Spinal cord (tissue), 10 donors: ENCODE measurements at places on chromosomes 11 and 22. TPM values are rescaled to one million over a fixed set of nuclear protein-coding genes. Genes with fewer than 3 reads are reported as not detected.

- H3K4me3 ChIP-seq: no peak overlapping the region
- DNase-seq: no peak
- no peaks in the 10 kb centered on the region for H3K27me3 ChIP-seq
- H3K4me1 ChIP-seq: no peaks in the 10 kb centered on the region
- no peaks in the 10 kb centered on the region for H3K36me3 ChIP-seq
- H3K27ac ChIP-seq: no peak overlapping the region
Measured at GRCh38 chr11:42779555-42779954, 532.2 kb upstream of the API5 start.

- DNase-seq: peak; percentile 25
- no peak overlapping the region for H3K27ac ChIP-seq
- no peaks in the 10 kb centered on the region for H3K36me3 ChIP-seq
- no peak overlapping the region for H3K4me3 ChIP-seq
- H3K4me1 ChIP-seq: peaks cover 11% of the 10 kb centered on the region
- peaks cover 9% of the 10 kb centered on the region for H3K27me3 ChIP-seq
Measured at GRCh38 chr22:45648301-45649117, 23.1 kb upstream of the ATXN10 start.

GRCh38 chr11:73168925-73169579 is 26.9 kb upstream of the FCHSD2 start:
- peaks cover 4% of the 10 kb centered on the region for H3K4me1 ChIP-seq
- H3K27me3 ChIP-seq: no peaks in the 10 kb centered on the region
- H3K36me3 ChIP-seq: no peaks in the 10 kb centered on the region
- no peak overlapping the region for H3K4me3 ChIP-seq
- H3K27ac ChIP-seq: no peak overlapping the region
- no peak for DNase-seq

DNA sequence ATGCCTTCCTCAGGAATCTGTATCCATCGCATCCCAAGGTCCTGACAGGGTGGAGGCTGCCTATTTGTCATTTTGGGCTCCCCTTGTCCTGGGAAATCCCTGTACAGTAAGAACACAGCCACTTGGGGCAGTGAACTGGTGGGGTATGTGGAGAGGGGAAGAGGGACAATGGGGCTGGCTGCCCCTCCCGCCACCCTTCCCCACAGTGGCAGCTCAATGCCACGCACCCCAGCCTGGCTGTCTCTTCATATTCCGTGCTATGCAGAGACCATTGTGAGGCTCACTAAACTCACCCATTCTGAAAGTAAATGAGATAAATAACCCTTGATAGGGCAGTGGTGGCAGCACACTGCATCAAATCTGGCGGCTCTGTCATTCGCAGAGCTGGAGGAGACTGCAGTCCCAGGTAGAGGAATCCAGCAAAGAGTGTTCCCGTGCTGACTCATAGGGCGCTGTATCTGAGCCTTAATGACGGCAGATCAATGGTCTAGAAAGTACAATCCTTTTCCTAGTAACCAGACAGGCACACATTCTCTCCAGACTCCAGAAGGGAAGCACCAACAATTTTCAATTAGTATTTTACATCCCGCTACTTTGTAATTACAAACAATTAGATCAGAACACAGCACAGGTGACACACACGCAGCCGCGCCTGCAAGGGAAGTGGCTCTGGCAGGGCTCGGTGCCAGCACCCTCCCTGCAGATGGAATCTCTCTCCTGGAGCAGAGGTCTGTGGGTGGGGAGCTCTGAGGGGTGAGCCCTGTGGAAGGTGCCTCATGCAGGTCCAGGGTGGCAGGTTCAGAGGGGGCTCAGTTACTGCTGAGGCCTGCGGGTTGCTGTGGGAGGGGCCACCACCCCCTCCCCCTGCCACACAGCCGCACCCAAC is 167.9 kb upstream of the B3GAT1 start:
- H3K27ac ChIP-seq: no peak overlapping the region
- no peaks in the 10 kb centered on the region for H3K27me3 ChIP-seq
- no peak for DNase-seq
- H3K4me3 ChIP-seq: no peak overlapping the region
- H3K4me1 ChIP-seq: peaks cover 52% of the 10 kb centered on the region

DNA sequence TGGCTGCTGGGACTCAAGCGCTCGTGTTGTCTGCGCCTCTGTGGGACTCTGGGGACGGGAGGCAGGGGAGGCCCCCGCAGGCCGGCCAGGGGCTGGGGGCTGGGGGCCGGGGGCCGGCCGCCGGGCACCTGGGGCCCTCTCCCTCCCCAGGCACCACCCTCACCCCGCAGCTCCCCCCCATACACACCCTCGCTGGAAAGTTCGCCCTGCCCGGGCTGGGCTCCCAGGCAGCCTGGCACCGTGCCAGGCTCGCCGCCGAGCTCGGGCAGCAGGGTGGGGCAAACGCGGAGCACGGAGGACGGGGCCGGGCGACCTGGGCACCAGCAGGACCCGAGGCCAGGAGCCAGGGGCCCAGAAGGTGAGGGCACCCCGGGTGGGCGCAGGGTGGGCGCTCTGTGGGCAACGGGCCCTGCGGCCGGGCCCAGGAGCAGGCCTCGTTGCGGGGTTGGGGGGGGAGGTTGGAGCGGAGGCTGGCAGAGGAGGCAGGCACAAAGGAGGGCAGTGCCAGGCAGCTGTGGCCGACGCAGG is 76.7 kb upstream of the WNT7B start:
- H3K27me3 ChIP-seq: no peaks in the 10 kb centered on the region
- H3K36me3 ChIP-seq: peaks cover 13% of the 10 kb centered on the region
- DNase-seq: no peak
- peak overlapping the region; percentile 45 for H3K4me3 ChIP-seq

- no peaks in the 10 kb centered on the region for H3K4me1 ChIP-seq
- no peak for DNase-seq
- H3K4me3 ChIP-seq: no peak overlapping the region
- no peak overlapping the region for H3K27ac ChIP-seq
Measured at GRCh38 chr11:131327421-131327820, 43.0 kb upstream of the NTM start.

Gene LMO1
- total RNA-seq: 1.8 TPM
